A549 treated with CORT108297 at 1 μM for 4 hours (cell line): ENCODE measurements at places on chromosomes 13 and 19. TPM values are rescaled to one million over a fixed set of nuclear protein-coding genes. Genes with fewer than 3 reads are reported as not detected.

The PTH2 gene
- total RNA-seq: not detected in 5 replicates

The SYT3 gene
- total RNA-seq: 0.37 to 0.63 TPM (median 0.47 TPM) in 5 replicates

The EPS8L1 gene
- 3.7 to 6.2 TPM (median 5.5 TPM) in 5 replicates for total RNA-seq

The SERP2 gene
- not detected in 5 replicates for total RNA-seq

The DKKL1 gene
- 0.39 to 0.74 TPM (median 0.47 TPM) in 5 replicates for total RNA-seq

The IFNL1 gene
- total RNA-seq: 0.15 to 0.42 TPM (median 0.32 TPM) in 4 of 5 replicates, not detected in the other

The RFXAP gene
- 0.64 to 1.4 TPM (median 0.98 TPM) in 5 replicates for total RNA-seq

The IGSF23 gene
- 0.23 to 0.57 TPM (median 0.32 TPM) in 5 replicates for total RNA-seq

The ADAT3 gene
- total RNA-seq: 3.0 to 7.5 TPM (median 6.2 TPM) in 5 replicates

The ZNF555 gene
- 1.1 to 3.1 TPM (median 2.3 TPM) in 5 replicates for total RNA-seq

The RNF17 gene
- total RNA-seq: not detected in 5 replicates

The CDC42EP5 gene
- not detected in 5 replicates for total RNA-seq

The ZNF563 gene
- not detected in 5 replicates for total RNA-seq

The ZNF329 gene
- 2.6 to 3.8 TPM (median 3.0 TPM) in 5 replicates for total RNA-seq
